ENCODE measurements at places on chromosomes 1 and 21.

DNA sequence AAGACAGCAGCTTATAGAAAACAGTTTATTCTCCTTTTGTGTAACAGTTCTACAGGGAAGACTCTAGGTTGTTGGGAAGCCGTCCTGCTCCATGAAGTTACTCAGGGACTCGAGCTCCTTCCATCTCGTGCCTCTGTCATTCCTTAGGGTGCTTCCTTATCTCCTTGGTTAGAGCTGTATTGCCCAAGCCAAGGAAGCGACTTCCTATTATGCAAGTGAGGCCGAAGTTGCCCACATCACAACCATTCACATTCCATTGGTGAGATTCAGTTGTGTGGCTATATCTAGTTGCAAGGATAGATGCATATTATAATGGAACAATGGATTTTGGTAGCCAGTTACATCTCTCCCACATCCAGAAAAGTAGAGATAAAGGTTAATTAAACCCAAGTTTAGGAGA, 9.0 kb downstream of the GSTM5 start:
- no peak for DNase-seq

GRCh38 chr1:166627558-166627957, 211.7 kb upstream of the POGK start:
- DNase-seq: no peak

DNA sequence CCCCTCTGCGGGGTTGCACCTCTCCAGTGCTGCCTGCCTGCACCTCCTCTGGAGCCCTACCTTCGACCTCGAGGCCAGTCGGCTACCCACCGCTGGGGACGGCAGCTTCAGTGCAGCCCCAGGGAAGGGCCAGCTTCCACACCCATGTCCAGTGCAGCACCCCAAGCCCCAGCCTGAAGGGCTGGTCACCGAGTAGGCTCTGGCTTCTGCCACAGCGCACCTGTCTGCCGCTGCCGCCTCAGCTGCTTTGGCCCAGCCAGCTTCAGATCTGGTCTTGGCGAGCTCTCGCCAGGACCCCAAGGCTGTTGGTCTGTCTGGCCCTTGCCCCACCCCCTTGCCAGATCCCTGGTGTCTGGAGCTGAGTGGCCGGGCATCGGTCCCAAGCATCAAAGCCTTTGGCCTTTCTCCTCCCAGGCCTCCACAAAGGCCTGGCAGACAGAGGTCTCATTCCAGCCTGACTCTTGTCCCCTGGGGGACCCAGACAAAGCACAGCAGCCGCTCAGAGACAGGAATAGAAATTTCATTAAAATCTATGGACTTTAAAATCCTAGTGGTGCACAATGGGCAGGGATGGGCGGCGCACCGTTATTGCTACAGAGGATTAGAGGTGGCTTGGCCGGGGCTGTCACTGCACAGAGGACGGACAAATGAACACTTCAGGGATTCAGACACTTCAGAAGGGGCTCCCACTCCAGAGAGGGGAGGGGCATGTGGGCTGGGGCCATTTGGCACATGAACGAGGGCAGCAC, 4.8 kb downstream of the CCDC24 start:
- DNase-seq: no peak

GRCh38 chr1:62321446-62321845, 2.2 kb upstream of the KANK4 start:
- DNase-seq: no peak

DNA sequence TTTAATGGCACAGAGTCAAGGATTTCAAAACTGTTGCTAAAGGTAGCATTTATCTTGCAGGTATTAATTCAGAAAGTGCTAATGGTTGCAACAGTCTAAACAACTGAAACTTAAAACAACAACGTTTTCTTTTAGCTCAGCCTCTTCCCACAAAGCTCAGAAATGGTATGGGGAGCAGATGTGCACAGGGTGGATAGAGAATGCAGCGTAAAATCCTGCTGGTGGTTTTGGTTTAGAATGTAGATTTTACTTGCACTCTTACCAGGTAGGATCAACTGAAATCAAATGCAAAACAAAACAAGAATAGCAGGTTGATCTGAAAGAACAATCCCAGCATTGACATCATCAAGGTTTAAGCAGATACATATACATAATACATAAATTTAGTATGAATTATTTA, 3.8 kb upstream of the LRRC8C start:
- DNase-seq: no peak

DNA sequence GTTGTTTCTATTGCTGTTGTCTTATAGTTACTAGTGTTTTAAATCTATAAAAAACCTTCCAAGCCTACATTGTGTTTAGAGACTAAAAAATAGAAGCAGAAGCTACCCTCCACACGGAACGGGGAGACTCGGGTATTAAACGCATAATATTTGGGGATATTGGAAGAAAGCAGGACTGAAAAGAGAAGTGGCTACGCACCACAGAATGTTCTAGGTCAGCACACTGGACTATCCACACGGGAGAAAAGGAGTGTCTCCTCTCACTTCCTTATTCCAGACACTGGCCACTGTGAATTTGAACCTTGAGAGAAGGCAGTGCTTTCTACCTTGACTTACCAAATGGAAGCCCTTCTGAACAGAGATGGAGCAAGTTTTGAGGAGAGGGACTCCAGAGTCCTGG, 1.0 kb upstream of the OR10J4 start:
- no peak for DNase-seq

- no peak for DNase-seq
These were observed 214.5 kb downstream of the KCNT2 start for GRCh38 chr1:196393742-196394141.

- no peak for DNase-seq
These were observed 912 bp upstream of the PKNOX1 start for GRCh38 chr21:42973309-42973990.

DNA sequence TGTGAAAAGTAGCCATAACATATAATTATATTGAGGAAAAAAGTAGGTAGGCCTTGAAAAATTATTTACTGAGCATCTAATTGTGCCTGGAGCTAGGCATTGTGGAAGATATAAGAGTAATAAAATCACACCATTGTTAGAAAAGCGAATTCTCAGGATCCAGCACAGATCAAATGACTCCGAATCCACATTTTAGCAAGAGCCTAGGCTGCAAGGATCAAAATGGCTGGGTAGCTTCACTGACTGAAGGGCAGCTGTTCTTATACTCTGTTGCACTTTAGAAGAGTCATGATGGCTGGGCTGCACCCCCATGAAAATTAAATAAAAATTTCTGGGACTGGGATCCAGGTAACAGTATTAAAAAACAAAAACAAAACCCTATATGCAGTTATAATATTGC, 67.6 kb upstream of the HMCN1 start:
- DNase-seq: no peak

GRCh38 chr1:45721207-45721606, 29.2 kb downstream of the IPP start:
- DNase-seq: no peak
